ENCODE measurements at places on chromosomes 6 and 20.

DNA sequence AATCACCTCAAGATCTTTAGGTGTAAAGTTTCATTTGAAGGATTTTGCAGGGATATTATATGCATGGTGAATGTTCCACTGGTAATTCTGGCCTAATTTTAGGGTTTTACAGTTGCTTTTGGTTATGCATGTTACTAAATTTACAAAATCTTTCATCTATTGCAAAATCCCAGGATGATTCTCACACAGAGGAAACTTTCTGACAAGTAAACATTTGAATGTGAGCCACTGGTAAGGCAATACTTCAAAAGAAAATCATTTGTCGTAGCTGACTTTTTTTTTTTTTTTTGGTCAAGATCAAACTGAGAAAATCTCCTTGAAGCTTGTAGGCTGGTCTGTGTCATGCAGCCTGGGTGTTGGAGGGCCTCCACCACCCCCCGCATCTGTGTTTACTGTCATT lies 141.9 kb upstream of the EXOC2 start:
- DNase-seq: no peak

DNA sequence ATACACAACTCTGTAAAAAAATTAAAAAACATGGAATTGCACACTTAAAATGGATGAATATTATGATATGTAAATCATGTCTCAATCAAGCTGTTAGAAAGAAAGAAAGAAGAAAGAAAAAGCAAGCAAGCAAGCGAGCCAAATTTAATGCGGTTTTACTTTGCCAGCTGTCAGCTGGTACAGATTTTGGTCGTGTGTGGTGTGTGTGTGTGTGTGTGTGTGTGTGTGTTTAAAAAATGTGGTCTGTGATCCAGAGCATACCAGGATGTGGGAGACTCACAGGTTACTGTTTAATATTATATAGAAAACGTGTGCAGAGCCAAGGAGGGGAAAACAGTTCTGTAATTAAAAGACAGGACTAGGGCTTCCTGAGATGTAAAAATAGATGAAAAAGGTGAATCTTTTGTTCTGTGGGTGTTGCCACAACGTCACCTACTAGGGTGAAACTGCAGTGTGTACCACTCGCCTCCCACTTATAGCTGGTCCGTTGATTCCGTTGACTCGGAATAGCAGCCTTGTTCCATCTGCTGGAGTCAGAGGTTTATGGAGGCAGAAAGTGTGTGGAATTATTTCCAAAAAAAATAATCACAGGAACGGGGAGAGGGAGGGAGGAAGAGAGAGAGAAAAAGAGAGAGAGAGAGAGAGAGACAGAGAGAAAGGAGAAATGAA lies 197.7 kb downstream of the BCAS1 start:
- DNase-seq: no peak

DNA sequence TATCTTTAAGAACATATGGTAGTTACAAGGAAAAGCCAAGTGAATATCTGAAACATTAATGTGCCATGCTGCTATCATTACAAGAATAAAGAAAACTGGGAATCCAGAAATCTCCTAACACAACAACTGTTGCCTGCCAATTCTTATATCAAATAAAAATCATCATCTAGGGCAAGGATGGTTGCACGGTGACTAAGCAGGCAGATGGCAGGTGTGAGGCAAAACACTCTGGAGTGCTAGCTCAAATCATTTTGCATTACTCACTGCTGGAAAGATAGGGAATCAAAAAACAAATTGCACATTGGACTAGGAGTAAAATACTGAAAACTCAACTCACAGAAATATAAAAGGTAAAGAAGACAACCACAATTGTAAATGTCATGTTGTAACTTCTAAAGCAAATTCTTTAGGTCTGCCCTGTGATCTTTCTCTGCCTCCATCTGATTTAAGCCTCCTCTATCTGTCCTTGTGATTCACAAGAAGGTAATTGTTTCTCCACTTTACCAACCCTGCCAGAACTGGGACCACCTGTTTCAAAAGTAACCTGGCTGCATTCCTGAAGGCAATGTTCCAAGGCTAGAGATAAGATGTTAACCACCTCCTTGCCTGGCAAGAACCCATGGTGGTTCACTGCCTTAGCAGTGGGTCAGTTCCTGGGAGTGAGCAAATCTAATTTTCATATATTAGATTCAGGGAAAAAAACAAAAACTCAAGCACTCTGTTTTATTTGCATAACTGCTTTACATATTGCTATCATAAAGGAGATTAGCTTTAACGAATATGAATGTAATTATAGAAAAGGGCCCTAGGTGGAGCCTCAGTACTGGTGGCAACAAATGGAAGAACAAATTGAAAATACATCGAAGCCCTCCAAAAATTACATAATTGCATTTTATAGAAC lies 33.1 kb upstream of the LCA5 start:
- peak; percentile 55 for DNase-seq

DNA sequence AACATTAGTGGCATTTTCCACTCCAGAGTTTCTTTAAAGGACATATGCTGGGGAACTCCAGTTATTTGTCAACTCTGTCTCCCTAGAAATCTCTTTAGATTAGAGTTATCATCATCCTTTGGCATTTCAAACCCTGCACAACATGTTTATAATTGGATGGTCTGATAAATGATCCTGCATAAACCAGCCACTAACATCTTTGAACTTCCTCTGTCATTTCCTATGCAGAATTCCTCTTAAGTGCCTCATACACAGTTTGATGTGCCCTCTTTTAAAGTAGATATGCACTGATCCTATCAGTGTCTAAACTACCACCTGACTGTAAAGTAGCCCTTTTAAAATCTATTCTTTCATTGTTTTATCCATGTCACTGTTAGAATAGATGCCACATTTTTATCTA lies 306.3 kb upstream of the IRAK1BP1 start:
- no peak for DNase-seq

DNA sequence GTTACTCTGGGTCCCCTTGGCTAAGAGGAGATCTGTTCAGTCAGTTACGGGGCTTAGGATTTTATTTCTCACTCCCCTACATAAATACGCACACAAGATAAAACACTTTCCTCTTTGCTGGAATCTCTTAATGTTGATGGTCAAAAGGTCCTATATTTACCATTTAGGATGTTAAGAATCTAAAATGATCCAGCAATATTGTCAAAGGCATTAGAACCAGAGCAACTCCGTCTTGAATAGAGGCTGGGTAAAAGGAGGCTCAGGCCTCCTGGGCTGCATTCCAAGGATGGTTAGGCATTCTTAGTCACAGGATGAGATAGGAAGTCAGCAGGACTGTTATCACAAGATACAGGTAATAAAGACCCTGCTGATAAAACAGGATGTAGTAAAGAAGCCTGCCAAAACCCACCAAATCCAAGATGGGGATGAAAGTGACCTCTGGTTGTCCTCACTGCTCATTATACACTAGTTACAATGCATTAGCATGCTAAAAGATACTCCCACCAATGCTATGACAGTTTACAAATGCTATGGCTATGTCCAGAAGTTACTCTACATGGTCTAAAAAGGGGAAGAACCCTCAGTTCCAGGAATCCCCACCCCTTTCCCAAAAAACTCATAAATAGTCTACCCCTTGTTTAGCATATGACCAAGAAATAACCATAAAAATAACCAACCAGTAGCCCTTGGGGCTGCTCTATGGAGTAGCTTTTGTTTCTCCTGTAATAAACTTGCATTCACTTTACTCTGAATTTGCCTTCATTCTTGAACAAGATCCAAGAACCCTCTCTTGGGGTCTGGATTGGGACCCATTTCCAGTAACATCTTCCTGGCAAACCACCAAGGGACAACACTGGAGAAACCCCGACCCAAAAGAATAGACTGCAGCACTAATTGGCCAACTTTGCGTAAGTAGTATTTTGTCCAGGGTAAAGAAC lies 107.5 kb downstream of the DTNBP1 start:
- no peak for DNase-seq

DNA sequence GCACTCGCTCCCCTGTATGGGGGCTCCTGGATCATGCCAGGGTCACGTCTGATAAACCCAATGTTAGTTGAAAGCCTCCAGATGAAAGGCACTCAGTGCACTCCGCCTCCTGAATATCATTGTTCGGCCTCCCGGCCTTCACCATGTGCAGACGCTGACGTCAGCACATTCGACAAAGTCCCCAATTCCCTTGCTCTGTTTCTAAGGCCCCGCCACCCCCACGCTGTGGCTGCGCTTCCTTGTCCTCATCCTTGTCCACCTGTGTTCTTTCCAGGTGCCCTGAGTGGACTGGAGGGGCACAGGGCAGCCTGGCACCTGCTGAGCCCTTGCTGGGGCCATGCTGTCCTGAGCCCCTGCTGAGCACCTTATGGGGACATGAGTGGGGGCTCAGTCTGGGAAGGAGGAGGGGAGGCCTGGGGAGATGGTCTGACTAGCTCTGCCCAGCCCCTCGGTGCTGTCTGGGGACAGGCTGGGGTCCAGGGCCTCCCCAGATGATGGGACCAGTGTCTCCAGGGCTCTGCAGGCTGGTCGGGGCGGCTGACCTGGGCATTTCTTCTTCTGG lies 9.8 kb upstream of the BHLHE23 start:
- no peak for DNase-seq

- DNase-seq: no peak
These were observed 12.8 kb upstream of the AKAP7 start for GRCh38 chr6:131122516-131122915.

GRCh38 chr20:44803383-44803941 lies 6.9 kb downstream of the RIMS4 start:
- no peak for DNase-seq

GRCh38 chr20:25213566-25214425 lies 18.3 kb downstream of the ENTPD6 start:
- DNase-seq: no peak

DNA sequence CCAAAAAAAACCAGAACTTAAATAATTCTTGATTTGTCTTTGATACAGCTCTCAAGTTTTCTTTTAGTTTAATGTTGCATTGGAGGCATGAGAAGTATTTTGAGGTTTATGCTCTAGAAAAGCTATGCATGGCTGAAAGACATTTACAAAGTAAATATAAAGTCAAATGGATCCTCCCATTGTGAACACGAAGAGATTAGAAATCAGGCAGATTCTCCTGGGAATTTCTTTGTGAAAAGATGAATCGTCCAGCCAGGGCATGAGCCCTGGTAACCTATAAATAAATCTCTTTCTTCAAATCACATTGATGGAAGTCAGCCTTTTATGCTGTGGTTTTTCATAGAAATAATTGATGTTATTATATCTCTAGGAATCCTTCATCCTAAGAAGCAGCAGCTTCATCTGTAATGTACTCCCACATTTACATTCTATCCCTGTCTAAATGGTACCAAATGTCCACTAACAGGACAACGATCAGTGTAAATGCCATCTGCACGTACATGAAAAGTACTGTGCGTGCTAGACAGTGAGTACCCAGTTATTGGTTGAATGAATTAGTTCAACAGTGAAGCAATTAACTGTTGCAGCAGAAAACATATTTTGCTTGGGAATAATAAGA lies 143.6 kb downstream of the ALDH8A1 start:
- DNase-seq: no peak

GRCh38 chr6:136609873-136610706 lies 59.9 kb upstream of the MAP7 start:
- peak; percentile 96 for DNase-seq

DNA sequence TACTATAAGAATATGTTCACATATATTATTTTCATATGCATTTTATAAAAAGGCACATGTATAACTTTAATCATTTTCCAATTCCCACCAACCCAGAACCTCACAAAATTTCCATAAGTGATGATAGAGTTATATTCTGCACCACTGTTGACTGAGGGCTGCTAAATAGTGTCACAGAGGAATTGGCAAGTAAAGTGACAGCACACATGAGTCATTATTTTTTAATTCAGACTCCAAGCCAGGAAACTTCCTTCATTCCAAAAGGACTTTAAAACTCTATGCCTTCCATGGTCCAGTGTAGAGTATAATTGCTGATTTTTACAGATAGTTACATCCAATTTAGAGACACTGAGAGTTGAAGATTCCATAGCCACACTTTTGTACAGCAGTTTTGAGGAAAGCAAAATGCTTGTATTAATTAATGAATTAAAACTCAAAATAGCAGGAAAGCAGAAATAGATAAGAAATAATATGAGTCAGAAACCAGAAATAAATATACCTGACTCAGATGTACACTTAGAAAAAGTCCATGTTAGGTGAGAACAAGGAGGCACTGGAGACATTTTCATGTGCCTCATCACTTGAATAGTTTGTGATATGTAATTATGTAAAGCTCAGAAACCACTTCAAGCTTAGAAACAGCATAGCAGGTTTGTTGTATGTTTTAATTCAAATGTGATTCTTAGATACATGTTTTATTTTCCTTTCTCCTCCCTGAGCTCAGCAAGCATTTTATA lies 425.2 kb upstream of the OPRM1 start:
- DNase-seq: no peak

GRCh38 chr6:43096451-43097097 lies 20.5 kb downstream of the PTK7 start:
- no peak for DNase-seq

- no peak for DNase-seq
These were observed 543.4 kb downstream of the CD83 start for GRCh38 chr6:14660806-14661579.

DNA sequence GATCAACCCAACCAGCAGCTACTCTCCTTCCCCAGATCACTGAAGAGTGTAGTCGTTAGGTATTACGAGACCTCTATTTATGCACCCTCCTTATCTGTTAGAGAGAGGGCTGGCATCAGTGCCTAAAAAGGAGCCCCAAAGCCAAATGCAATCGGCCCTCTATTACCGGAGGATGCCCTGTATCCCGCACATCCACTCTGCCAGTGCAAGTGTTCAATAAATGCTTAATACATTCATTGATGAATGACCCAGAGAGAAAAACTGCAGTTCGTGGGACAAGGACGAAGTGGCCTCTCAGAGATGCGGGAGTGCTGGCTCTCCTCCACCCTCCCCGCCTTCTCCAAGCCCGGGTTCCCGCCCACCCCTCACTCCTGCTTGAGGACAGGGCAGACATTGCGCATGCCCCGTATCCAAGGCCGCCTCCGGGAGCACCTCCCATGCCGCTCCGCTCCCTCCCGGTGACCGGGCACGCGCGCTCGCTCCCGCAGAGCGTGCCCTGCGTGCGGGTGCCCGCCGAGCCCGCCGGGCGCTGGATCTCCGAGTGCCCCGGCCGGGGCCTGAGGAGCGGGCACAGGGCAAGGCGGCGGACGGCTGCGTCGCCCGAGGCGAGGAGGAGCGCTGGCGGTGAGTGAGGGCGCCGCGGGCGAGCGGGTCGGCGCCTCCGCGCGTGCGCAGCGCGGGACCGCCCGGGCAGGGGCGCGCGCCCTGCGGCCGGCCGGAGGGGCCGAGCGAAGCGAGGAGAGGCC lies 27.2 kb upstream of the BTBD3 start:
- DNase-seq: peak; percentile 91

GRCh38 chr6:87879132-87879861 lies 168.3 kb upstream of the SPACA1 start:
- DNase-seq: no peak

GRCh38 chr6:155219858-155220301 lies 43.9 kb upstream of the CLDN20 start:
- no peak for DNase-seq

Data from DMS153 (cell line).